ENCODE measurements at places on chromosomes 1 and 21.

- DNase-seq = no peak
Observed at GRCh38 chr1:158327481-158327880, 3.9 kb downstream of the CD1B start.

- no peak for DNase-seq
Observed at GRCh38 chr21:39096754-39097153, 86.5 kb downstream of the PSMG1 start.

- DNase-seq = no peak
Observed at GRCh38 chr1:227731241-227731677, 3.8 kb downstream of the JMJD4 start.

DNA sequence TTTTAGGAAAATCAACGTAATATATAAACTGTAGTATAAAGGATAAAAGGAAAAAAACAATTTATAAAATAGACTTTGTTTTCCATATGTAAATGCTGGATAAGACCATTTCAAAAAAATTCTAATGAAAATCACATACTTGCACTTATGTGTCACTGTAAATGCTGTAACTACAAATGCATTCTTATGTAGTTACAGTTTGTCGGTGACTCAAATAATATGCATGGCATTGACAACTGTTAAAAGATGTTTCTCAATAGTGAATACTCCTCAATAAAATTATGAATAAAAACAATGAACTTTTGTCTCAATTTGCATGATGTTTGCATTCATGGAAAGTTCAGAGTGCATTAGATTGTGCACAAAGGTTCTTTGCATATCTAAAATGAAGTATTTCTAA lies 614.0 kb upstream of the CHRM3 start:
- no peak for DNase-seq

DNA sequence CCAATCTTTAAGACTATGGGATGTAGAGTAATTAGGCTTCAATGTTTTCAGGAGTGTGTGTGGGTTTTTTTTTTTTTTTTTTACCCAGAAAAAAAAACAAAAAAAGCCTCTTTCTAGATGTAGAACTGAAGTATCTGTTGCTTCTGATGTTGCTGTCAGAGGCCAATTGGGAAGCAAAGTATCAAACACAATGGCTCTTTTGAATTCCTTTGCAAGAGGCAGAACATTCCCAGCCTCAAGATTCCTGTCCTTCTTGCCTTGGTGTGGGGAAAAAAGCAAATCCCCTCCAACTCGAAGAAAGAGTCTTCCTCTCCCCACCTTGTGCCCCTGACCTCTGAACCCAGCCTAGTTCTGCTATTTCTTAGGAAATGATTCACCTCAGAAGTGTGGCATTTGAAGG lies 55.4 kb upstream of the LMO4 start:
- no peak for DNase-seq
